ENCODE measurements at places on chromosomes 6 and 20.

DNA sequence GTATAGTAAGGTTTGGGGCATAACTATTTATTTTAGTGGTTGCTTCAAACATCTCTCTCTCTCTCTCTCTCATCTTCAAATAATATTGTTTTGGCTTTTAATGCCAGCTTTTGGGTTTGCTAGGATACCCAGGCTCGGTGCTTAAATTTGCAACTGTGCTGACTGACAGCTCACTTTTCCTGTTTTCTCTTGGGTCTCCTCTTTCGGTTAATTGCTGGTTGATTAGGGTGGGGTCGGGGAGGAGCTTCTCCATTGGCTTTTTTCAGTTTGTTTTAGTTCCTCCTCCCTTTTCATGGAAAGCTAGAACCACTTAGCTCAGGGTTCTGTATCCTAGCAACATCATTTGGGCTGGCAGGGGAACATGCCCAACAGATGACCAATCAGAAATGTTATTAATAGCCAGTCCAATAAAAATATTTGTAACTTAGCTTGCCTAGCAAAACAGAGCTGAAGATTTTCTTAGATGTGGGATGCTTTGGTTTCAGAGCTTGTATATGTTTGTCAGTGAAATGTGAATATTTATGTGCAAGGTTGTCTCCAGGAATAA, 11.3 kb downstream of the TFAP2B start:
- no peak for DNase-seq

DNA sequence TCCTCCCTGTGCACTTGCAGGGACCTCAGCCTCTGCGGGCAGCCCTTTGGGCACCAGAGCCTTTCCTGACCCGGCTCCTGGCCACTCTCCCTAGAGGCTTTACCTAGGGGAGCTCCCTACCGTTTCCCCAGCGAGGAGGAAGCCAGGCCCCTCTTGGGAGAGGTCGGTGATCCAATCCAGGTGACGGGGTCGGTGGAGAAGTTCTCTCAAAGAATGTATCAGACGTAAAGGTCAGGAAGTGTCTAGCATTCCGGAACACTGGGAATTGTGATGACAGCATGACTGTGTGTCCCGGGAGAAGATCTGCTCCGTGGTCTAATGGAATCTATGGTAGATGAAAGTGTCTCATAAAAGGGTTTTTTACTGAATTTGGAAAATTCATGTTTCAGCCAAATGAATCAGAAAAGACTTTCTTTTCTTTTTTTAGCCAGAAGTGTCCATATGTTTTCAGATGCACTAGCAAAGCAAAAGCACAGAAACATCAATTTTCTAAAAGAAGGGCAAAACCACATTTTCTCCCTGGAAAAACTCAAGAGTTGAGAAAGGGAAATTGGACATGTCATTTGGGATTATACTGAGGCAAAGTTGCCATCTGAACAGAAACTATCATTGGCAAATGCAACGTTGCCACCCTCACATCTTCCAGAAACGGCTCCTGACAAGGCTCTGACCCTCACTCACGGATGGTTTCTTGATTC, 289.4 kb downstream of the THBS2 start:
- no peak for DNase-seq

GRCh38 chr6:105184921-105185320, 5.1 kb upstream of the POPDC3 start:
- no peak for DNase-seq

DNA sequence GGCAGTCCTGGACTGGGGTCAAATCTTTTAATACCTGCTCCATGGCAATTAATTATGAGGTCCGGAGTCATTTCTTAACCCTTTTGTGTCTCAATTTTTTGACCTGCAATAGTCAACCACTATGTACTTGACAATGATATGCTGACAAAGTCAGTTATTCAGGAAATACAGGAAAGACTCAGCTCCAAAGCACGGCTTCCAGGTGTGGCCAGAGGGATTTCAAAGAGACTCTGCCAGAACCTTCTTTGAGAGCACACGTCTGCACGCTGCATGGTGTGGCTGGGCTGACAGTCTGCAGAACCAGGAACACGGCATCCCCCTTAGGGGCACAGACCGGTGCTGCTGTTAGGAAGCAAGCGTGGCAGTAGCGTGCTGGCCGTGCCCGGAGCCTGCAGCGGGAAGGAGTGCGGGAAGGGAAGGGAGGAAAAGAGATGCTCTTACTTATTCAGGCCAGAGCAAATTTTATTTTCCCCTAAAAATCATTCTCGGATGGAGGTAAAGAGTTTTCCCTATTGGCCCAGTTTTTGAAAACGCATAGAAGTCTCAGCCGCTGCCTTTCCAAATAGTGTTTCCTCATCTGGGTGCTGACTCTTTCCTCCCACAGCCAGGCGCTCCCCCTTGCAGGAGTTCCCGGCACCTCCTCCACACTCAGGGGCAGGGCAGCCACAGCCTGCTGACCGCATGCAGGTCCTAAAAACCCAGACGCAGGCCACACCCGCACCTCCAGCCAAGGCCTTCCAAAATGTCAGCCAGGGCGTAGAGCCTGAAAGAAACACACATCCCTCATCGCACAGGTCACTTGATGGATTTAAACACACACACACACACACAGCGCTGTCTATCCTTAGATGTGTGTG, 187.4 kb upstream of the SNX9 start:
- no peak for DNase-seq

DNA sequence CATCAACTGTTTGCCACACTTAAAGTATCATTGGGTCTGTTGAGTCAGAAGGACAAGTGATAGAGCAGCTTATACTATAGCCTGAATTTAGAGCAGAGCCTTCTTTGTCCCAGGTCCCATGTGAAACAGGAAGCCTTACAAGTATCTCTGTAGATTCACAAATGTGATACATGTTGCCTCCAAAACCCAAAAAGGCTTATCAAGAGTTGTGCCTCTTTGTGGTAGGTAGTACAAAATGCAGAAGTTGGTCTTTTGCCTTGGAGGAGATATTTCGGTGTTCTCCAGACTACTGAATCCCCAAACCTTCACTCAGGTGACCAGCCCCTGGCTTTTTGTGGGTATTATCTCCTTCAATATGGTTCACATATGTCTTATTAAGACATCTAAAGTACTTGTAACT, 172.8 kb upstream of the PROKR2 start:
- no peak for DNase-seq

DNA sequence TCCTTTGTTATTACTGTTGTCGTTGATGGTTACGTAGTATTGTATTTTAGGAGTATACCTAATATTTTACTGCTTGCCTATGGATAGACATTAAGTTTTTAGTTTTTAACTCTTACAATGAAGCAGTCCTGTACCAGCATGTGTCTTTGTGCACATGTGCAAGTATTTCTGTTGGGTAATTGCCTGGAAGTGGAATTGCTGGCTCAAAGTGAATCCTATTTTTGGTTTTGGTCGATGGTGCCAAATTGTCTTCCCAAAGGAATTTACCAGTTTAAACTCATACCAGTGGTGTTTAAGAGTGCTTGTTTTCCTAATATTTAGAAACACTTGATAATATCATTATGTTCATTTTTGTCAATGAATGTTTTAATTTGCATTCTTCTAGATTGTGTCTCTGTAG, 75.5 kb downstream of the ANKS1A start:
- no peak for DNase-seq

- DNase-seq: no peak
Measured at GRCh38 chr6:40427196-40427595, 160.0 kb downstream of the LRFN2 start.

GRCh38 chr6:12480379-12480778, 190.2 kb downstream of the EDN1 start:
- no peak for DNase-seq

Data from activated CD4-positive, CD25-positive, alpha-beta regulatory T cell (primary cell).